ENCODE measurements at places on chromosomes 16 and 17.
A peak's percentile ranks its signal among the peaks of the same experiment; 100 is the strongest.

DNA sequence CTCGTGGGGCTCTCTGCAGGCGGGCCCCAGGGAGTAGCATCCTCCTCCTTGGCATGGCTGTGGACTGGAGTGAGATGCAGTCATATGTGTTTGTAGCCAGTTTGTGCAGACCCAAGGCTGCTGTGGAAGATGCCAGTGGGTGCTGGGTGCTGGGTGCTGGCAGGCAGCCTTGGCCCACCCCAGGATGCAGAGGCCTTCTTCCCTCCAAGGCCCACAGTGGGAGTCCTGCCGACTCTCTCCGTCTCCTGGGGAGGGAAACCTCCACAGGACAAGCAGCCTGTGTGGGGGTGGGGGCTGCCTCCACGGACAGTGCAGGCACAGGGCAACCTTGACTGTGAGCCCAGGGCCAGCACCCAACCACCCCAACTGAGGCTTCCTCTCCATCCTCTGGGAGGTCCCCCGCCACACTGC, 13.8 kb upstream of the TMEM92 start:
- no peak for DNase-seq

GRCh38 chr16:30786936-30787612, at the start of gene ZNF629:
Gene ZNF629 (minus strand): TSS chr16:30787205. CDS start chr16:30784482, 2,723 bp downstream.
- DNase-seq: peak; percentile 30

DNA sequence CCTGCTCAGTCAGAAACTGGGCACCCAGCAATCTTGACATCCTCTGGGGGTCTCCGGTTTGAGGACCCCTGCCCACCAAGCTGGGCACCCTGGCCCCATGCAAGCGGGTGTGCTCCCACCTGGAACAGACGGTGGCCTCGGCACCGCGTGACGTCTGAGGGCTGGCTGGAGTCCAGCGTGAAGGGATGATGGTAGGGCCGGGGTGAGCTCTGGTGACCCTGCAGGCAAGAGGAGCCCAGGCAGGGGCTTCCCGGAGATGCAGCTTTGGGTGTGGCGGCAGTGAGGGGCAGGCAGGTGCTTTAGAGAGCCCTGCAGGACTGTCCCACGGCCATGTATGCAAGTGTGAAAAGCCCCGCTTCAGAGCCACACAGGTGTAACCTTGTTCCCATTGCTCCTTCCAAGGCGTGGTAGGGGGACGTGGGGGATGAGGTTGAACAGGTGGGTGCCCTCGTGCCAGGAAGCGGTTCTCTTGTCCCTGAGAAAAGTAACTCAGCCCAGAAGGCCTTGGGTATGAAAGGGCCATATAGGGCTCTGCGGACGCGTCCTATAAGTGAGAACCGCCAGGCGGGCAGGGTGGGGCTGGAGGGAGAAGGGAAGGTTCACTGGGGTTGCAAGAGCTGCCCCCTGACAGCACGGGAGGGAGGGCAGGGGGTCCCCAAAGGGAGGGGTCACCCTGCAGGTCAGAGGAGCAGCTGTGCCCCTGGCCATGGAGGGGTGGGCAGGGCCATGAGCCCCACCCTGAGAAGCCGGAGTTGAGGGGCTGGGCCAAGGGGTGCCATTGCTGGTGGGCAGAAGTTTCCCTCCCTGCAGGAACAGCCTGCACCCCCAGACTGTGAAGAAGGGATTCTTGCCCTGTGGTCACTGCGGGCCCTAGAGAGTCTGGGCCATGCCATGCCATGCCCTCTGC, 9.2 kb downstream of the RGS11 start:
- DNase-seq: no peak

- peak; percentile 76 for DNase-seq
These were observed 31.4 kb upstream of the ZNF750 start for GRCh38 chr17:82871056-82871775.

DNA sequence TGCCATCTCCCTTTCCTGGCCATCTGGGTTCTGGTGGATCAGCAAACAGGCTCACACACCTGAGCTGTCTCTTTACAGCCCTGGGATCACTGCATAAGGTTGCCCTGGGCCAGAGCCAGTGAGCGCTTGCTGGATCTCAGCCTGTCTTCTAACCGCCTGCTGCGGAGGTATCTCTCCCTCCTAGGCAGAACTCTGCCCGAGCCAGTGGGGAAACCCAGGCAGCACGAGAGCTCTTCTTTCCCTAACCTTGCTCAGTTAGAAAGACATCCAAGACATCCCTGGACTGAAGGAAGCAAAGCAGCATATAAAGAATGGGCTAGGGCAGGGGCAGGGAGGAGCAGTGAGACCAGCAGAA, 6.4 kb downstream of the HAS3 start:
- no peak for DNase-seq

DNA sequence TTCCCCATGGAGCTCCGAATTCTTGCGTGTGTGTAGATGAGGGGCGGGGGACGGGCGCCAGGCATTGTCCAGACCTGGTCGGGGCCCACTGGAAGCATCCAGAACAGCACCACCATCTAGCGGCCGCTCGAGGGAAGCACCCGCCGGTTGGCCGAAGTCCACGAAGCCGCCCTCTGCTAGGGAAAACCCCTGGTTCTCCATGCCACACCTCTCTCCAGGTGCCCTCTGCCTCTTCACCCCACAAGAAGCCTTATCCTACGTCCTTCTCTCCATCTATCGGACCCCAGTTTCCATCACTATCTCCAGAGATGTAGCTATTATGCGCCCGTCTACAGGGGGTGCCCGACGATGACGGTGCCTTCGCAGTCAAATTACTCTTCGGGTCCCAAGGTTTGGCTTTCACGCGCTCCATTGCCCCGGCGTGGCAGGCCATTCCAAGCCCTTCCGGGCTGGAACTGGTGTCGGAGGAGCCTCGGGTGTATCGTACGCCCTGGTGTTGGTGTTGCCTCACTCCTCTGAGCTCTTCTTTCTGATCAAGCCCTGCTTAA, 617 bp upstream of the SENP3 start:
- peak; percentile 93 for DNase-seq

GRCh38 chr17:39923836-39924690, 3.3 kb downstream of the ORMDL3 start:
- DNase-seq: peak; percentile 43

DNA sequence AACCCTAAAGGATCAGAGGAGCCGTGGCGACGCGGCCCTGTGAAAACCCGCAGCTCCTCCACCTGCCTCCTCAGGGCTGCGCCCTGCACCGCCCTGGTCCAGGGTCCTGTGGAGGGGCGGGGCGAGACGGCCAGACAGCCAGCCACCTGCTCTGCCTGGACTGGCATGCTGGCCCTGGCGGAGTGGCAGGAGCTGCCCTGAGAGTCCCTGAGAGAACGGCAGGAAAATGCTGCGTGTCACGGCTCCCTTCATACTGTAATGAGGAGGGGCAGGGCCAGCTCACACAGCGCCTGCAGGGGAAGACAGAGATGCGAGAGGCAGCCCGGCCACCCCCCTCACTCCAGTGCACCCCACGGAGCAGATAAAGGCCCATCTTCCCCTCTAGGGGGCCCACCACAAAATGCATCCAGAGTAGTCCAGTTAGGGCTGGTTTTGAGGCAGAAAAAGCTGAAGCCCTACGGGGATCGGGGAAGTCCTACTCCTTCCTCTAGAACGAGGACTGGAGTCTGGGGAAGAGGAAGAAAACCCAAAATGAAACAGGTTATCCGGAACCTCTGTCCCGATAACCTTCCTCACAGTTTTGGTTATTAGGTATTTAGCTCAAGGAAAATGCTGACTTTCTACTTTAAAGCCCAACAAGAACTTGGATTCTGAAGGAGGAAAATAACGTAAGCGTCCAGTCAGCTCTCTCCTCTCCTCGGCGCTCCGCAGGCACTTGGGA, 97.6 kb upstream of the DNAH17 start:
- DNase-seq: no peak

GRCh38 chr17:33284022-33284421, 9.1 kb downstream of the ASIC2 start:
- no peak for DNase-seq

DNA sequence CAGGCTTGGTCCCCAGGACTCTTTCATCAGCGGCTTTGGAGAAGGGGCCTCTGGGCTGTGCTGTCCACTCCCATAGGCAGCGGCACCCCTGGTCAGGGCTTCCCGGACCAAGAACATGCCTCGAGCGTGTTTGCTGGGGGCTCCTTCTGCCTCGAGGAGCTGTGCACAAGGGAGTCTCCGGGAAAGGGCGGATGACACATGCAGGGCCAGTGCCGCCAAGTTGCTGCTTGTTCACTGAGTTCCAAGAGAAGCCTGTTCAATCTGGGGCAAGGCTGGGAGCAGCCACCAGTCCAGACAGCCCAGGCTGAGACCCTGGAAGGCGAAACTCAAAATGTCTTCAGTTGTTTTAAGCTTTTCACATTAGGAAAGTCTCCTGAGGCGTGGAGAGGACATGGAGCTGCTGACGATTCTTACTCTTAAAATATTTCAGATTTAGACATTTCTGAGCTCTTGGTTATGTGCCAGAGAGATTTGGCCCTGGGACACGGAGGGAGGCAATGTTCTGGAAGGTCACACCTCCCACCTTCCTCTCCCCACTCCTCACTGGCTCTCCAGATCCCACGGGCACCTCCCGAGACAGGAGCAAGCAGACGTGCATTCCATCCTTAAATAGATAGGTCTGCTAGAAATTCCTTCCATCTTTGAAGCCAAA, 84.5 kb upstream of the ZNF469 start:
- DNase-seq: no peak

- DNase-seq: no peak
These were observed 33.1 kb upstream of the CCL22 start for GRCh38 chr16:57325458-57325857.

DNA sequence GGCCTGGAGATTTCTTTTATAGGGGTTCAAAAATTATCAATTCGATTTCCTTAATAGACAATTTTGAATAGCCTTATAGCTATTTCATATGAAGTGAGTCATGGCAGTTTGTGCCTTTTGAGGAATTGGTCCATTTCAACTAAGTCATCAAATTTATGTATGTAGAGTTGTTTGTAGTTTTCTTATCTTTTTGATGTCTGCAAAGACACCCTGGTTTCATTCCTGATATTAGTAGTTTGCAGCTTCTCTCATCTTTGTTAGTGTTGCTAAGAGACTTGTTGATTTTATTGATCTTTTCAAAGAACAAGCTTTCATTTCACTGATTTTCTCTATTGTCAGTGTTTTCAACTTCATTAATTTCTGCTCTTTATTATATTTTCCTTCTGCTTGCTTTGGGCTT, 44.2 kb downstream of the N4BP1 start:
- DNase-seq: no peak

DNA sequence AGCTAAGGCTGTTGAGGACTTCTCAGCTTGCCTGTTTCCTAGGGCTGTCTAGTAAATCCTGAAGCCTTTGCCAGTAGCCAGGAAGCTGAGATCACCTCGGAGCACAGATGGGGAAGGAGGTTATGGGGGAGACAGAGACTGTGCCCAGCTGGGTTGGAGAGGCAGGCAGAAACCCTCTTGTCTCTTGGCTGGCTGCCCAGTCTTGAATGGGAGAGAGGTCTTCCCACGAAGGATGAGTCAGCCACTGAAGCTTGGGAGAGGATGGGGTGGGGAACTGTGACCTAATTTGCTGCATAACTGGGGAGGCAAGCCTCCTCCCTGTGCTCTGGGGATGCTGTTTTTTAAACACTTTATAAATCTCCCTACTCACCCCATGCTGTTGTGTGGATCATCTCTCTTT, 69.8 kb downstream of the SHISA9 start:
- DNase-seq: no peak

GRCh38 chr16:26901196-26901861, 165.4 kb upstream of the C16orf82 start:
- DNase-seq: no peak

- no peak for DNase-seq
These were observed 116.1 kb downstream of the METRNL start for GRCh38 chr17:83195330-83196023.

DNA sequence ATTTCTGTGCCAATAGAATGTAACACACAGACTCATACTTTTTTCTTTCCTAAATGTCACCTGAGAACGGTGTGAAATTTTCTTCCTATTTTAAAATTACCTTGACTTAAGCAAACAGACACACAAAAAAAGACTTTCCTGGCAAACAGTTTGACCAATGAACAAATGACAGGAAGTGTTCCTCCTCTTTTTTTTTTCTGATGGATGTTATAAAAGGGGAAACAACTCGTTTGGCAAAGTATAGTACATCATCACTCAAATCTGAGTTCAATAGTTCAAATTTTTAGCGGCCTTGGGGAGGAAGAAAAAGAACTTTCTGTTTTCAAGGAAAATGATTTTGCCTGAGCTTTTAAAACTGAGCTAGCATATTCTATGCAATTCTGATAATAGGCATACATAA, 19.8 kb downstream of the HS3ST3A1 start:
- no peak for DNase-seq

GRCh38 chr17:38961413-38961812, 5.8 kb downstream of the FBXO47 start:
- DNase-seq: no peak

GRCh38 chr17:1298606-1299005, 19.1 kb downstream of the TRARG1 start:
- DNase-seq: peak; percentile 66

- DNase-seq: no peak
These were observed 39.3 kb downstream of the DHRS7B start for GRCh38 chr17:21165922-21166594.

- no peak for DNase-seq
These were observed 12.7 kb upstream of the ULK2 start for GRCh38 chr17:19880393-19880792.

DNA sequence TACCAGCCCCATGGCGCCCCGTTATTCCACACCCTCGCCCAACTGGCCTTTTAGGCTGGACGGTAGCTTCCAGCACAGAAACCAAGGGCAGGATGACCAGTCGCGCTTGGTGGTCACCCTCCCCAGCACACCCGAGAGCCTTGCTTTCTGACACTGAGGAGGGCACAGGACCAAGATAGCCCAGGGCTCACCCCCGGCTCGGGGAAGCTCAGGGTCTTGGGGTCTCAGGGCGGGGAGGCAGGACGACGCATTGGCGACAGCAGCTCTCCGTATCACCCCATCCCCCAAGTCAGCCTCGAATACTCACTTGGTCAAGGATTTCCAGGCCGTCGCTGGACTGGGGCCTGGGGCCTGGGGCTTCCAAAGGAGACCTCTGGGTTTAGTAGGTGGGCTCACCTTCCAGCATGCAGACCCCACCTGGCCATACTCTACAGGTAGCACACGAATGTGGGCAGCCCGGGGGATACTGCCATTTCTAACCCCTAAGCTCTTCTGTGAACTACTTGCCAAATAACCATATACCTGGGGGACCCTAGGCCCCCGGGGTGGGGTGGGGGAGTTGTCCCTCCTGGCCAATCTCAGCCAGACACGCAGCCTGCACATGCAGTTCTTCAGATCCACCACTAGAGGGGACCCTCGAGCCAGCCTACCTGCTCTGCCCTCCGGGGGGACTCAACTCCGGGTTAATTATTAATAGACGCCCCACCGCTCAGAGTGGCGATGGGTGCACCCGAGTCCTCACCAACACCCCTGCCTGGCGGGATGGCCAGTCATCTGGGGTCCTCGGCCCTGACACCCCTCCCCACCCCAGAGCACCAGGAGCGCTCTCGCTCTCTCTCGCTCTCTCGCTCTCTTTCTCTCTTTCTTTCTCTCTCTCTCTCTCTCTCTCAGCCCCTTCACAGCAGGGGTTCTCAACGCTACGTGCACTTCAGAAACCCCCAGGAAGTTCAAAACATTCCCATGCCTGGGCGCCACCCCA, 30.0 kb downstream of the TBC1D16 start:
- peak; percentile 66 for DNase-seq

DNA sequence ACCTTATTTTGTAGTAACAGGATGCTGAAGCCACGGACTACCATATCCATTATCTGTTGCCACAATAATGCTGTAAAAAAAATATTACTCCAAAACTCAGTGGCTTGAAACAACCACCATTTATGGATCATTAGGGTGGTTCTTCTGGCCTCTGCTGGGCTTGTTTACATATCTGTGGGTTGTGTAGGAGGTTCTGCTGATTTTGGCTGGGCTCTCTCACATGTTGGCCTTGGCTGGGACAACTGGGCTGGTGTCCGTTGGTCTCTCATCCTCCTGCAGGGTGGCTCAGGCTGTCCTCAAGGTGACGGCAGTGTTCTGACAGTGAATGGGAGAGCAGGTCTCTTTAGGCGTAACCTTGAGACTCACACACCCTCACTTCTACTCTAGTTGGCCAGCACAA, 76.0 kb downstream of the GPR139 start:
- no peak for DNase-seq

All from activated CD8-positive, alpha-beta T cell treated with anti-CD3 and anti-CD28 coated beads for 36 hours (primary cell).